ENCODE measurements at places on chromosomes 4 and X.

DNA sequence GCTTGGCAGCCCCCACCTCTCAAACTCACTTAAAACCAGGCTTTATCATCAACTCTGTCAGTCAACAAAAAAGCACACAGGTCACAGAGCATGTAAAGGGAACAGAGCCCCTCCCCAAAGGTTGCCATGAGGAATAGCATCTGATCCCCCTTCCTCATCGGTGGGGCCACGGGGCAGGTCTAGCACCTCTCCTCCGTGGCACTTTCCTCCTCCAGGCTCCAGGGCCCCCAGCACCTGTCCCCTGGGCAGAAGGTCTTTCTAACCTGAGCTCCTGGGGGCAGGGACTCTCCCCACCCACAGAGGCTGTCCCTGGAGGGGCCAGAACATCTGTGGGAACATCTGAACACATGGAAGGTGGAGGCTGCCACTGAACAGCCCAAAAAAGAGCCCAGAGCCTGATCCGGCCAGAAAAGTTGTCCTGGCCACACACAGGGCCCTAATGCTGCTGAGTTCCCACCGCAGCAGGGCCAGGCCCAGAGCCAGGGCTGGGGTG, 65.7 kb downstream of the ZFYVE28 start:
- DNase-seq, result no peak

- no peak for DNase-seq
Measured at GRCh38 chrX:22662776-22663175, 337.0 kb upstream of the DDX53 start.

- DNase-seq, result no peak
Measured at GRCh38 chr4:83605744-83606172, 69.8 kb downstream of the GPAT3 start.

- DNase-seq, result no peak
Measured at GRCh38 chr4:55608591-55608990, 16.5 kb upstream of the PDCL2 start.

- no peak for DNase-seq
Measured at GRCh38 chrX:7069556-7069955, 78.0 kb upstream of the STS start.

DNA sequence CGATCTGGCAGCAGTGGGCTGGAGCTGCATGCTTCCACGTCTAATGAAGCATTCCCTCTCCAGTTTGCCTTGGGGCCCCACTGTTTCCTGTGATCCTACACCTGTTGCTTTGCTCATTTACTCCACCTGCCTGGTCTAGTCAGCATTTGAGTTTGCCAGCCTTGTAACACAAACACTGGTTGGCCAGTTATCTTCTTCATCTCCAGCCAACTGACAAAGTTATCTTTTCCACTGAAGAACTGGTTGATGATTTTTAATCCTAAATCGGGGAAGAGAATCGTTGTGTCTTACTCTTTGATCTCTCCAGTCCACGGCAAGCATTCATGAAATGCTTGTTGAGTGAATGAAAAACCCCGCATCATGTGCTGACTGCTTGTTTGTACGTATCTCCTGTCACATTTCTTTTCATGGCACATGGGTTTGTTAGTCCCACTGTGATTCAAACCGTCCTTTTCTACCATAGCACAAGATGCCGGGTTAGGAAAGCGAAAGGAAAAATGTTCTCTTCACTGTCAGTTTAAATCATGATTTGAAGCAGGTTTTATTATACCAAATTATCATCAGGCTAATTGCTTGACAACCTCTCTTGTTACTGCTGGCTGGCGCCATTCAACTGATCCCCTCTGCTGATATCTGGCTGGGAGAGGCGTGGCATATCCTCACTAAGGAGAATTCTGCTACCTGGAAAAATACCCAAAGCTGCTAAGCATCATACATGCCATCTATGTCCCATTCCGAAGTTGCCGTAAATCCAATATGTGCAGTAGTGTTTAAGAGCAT, 144.8 kb downstream of the SHROOM3 start:
- DNase-seq, result no peak

- DNase-seq, result no peak
Measured at GRCh38 chr4:155667568-155668511, 1.2 kb downstream of the GUCY1A1 start.

- DNase-seq, result no peak
Measured at GRCh38 chrX:107547621-107548020, 80.7 kb upstream of the PRPS1 start.

DNA sequence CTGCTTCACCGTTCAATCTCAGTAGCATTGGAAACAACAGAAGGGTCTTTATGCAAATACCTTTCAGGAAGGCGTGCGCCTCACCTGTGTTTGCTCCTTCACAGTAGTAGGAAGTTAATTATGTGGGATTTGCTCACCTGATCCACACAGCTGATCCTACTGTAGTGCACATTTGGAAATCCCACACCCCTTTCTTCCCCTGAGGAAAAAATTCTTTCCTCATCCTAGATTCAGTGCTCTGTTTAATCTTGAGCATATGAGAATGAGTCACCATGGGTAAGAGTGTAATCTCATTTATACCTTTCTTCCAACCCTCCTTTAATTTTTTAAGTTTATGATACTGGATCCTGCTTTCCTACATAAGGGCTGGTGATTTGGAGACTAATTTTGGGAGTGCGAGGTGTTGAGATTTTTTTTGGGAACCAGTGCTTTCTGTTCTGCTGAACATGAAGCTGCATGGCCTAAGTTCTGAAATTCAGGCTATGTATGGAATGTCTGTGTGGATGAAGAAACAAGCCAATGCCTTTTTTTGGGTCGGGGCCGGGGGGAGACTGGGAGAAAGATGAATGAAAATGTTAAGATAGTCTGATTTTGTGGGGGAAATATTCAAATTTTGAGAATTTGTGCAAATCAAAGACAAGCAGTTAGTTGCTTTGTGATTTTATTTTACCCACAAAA, 19.0 kb downstream of the GAB1 start:
- DNase-seq, result no peak

- no peak for DNase-seq
Measured at GRCh38 chrX:50115973-50116372, 84.8 kb downstream of the AKAP4 start.

GRCh38 chr4:176817204-176817603, 24.5 kb upstream of the VEGFC start:
- no peak for DNase-seq

DNA sequence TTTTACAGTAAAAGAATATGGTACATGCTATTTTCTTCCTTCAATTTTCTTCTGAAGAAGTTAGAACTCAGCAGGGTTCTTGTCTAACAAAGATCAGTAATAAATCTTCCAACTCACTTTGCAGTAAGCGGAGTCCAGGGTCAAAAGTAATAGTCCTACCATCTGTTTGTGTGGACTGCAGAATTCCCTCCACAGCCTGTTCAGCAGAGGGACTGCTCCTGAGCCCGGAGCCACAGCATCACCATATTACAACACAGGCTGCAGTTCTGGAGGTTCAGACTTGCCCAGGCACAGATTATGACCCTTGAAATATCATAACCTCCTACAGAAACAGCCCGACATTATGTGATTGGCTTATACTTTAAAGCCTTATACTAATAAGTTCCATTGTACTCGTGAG, 10.3 kb downstream of the FHDC1 start:
- DNase-seq, result no peak

DNA sequence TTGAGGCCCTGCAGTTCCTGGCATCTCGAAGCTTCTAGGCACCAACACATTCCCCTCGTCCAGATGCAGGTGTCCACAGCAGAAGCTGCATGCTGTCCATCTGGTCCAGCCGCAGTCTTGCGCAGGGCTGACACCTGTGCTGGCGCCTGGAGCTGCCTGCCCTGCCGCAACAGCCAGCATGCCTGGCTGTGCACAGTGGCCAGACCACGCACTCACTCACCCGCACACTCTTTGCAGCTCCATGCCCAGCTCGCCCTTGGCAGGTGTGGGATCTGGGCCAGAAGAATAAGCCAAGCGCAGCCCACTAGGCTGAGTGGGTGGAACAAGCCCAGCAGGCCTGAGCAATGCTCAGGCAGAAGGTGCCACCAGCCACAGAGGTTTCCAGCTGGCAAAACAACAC, 125.6 kb downstream of the PARM1 start:
- DNase-seq, result no peak

GRCh38 chr4:181968371-181968770, 274.8 kb upstream of the TENM3 start:
- DNase-seq, result no peak

DNA sequence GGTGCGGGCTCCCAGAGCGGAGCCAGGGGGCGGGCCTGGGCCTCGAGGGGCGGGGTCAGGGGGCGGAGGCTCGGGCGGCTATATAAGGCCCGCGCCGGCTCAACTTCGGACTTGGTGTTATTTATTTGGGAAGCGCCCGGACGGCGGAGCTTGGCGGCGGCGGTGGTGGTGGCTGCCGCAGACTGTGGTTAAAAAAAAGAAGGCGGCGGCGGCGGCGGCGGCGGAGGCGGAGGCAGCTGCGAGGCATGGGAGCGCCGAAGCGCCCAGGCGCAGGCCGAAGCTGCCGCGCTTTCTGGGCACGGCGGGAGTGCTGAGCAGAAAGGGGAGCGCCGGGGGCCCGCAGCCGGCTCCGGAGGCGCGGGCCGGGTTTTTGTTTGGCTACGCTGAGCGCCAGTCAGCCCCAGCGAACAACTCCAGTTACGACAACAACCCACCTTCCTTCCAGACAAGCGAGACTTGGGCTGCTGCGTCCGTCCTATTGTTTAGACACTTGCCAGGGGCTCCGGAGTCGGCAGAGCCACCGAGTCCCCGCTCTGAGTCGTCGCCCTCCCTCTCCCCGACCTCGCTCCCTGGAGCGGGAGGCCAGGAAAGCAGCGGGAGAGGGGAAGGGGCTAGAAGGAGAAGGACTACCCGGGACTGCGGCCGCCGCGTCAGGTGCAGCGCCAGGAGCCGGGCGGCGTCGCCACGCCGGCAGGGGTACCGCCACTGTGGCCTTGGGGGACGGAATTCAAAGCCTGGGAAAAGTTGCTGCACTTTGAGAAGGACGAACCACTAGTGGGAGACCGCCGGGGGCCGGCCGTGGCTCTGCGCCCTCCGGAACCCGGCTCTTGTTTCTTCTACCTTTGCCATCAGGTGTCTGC, at the start of gene SLIT2:
Gene SLIT2 (plus strand): TSS at position 110 of the 860 bp plus-strand sequence. CDS start 1,911 bp downstream, outside the sequence.
- no peak for DNase-seq

DNA sequence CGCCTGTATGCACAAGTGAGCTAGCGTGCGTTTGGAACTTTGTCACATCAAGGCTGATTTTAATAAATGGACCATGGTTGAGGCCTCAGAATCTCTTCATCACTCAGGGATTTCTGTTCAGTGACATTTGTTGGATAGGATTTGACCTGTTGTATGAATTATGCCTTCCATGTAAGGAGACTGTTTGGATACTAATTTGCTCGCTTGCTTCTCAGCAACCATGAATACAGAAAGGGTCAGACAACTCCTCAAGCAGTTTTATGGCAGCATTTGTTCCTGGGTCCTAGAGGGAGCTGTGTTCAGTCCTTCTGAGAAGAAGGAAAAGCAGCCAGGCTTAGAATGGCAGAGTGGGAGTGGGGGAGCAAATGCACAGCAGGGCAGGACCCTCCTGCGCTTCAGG, 269.7 kb upstream of the LCORL start:
- no peak for DNase-seq

GRCh38 chr4:76981644-76982043, 32.1 kb downstream of the SEPTIN11 start:
- DNase-seq, result no peak

- DNase-seq, result no peak
Measured at GRCh38 chr4:28373191-28373590, 1512.5 kb downstream of the STIM2 start.

DNA sequence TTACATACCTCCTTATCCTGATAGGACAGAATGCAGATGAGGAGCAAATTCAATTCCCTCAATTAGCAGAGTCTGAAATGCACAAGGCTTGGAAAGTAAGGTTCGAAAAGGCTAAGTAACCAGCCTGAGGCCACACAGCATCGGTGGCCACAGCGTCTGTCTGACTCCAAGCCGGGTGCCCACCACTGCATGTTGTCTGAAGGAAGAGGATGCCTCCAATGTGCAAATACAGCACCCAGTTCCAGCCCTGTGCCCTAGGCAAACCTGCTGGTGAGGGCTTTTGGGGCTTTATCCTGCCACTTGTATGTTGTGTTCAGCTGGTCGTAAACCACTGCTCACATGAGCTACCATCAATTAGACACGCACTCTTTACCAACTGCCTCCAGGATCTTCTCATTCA, 48.6 kb upstream of the PPP2R2C start:
- no peak for DNase-seq

DNA sequence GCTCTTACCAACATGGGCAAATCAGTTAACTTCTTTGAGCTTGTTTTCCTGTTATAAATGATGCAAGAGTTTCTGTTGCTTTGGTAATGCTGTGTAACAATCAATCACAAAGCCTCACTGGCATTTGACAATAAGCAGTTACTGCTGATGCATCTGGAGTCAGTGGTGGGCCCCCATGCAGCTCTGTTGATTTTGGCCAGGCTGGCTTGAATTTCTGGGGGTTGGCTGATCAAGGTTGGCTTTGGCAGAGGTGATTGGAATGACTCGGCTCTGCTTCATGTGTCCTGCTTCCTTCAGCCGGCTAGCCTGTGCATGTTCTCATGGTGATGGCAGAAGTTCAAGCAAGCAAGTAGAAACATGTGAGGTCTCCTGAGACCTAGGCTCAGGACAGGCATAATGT, 90.4 kb downstream of the PHEX start:
- DNase-seq, result no peak

GRCh38 chr4:47340914-47341313, 122.6 kb downstream of the COMMD8 start:
- no peak for DNase-seq

DNA sequence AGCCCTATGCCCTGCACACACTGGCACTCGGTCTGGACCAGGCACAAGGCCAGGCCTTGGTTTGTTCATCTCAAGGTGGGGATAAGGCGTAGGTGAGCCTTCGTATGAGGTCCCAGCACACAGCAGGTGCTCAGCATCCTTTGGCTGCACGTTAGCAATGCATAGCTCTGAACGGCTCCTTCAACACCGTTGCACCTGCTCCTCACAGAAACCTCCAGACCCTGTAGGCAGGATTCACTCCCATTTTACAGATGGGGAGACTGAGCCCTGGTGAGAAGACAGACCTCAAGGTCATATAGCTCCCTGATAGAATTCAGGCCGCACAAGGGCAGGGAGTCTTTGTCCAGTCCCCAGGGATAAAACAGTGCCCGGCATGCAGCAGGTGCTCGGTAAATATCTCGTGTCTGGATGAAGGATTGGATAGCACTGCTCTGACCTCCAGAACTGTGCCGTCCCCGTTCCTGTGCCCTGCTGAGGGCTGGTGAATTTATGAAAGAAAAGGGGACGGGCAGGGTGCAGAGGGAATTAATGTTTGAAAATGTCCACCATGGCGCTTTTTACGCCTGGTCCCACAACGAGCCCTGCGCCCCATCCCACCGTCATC, 2.4 kb downstream of the PPP2R2C start:
- DNase-seq, result no peak

DNA sequence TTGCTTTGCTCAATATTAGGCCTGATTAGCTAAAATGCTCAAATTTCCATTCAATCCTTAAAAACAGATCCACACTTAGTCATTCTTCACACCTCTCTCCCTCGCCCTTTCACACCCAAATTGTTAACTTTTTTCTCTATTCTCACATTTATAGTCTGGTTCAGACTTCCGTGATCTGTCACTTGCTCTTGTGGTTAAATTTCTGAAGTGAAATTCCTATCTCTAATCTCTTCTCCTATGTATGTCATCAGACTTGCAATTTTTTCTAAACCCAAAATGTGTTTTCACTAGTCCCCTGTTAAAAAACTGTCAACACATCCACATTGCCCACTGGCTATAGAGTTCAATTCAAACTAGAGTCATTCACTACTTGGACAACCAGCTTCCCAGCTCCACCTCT, 63.2 kb downstream of the SNCA start:
- DNase-seq, result no peak
